ENCODE measurements at places on chromosomes 3 and 15.

DNA sequence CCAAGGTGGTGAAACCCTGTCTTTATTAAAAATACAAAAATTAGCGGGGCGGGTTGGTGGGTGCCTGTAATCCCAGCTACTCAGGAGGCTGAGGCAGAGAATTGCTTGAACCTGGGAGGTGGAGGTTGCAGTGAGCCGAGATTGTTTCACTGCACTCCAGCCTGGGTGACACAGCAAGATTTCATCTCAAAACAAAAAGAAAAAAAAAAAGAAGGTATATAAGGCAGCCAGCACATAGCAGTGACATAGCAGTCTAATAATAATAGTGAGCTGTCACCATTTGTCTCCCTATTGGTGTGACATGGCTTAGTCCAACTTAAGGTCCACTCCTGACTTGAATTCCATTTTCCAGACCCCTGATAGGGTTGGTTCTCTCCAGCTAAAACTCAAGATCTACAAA lies 8.8 kb upstream of the LACTB start:
- no peak for DNase-seq

DNA sequence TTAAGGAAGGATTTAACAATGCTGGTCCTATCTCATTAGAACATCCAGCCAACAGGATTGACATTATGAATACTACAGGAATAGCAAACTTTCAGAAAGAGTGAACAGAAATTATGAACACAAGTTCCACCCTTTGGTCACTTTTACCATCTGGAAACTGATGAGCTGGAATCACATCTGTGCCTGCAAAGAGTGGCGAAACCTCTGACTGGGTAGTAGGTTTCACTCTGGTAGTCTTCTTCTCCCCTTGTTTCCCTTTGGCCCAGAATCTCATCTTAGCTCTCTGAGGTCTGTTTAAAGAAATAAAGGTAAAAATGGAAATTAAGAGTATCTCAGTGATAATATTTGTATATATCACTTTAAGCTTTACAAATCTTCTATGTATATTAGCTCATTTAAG lies 73.1 kb downstream of the NR2E3 start:
- DNase-seq = no peak

GRCh38 chr15:101675015-101675414 lies 22.8 kb upstream of the TM2D3 start:
- no peak for DNase-seq

DNA sequence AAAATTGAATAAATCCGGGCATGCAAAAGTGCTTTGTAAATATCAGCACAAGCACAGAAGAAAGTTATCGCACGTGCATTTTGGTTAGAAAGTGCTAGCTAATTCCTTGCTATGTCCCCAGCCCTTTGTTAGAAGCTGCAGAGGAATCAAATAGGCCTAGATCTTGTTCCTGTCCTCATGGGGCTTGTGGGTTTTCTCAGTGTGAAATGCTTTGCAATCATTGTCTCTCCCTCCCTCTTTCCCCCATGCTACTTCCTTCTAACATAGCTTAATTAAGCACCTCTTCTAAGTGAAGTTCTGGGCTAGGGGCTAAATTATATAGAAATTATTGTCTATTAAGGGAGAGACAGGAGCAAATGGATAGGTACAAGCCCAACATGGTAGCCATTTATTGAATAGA lies 271.7 kb downstream of the RPLP1 start:
- DNase-seq = no peak
